ENCODE measurements at places on chromosomes 13 and 19.

DNA sequence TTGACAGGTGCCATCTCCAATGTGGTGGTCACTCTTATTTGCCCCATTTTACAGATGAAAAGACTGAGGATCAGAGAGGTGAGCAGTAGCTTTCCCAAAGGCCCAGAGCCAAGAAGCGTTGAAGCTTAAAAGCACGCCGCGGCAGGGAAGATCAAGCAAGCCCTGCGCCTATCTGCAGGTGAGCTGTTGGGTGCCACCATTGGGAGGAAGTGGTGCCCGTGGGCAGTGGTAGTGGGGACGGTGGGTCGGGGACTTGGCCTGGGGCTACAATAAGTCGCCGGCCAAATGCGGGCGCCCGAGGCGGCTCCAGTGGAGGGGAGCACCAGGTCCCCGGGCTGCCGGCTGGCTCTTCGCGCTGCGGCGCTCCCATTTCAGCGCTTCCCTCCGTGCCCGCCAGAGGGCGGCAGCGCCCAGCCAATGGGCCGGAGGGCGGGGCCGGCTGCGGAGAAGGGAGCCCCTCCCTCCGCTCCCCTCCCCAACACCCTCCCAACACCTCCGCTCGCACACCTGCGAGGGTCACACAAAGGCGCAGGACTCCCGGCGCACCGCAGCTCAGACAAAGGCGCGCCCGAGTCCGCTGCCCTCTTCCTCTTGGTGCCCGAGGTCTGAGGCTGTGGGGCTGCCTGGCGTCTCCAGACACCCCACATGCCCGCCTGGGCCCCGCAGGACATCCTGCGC, 744 bp upstream of the POU2F2 start:
- DNase-seq, result peak; percentile 82

DNA sequence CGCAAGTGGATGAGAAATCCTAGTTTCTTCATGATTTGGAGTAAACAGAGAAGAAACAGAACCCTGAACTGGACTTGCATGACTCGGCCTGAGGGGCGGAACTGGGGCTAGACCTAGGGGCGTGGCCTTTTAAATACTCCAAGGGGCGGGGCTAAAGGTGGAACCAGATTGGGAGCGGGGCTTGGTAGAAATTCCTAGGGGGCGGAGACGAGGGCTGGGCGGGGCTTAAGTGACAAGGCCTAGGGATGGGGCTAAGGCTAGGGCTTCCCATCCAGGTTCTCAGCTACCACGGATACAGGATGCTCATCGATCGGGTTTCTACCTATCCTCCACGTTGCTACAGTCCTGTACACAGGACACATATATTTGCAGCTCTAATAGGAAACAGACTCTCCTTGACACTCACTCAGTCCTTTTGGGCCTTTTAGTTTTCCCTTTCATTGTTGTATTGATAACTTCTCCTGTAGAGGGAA, 372 bp upstream of the ZNF699 start:
- DNase-seq, result no peak

DNA sequence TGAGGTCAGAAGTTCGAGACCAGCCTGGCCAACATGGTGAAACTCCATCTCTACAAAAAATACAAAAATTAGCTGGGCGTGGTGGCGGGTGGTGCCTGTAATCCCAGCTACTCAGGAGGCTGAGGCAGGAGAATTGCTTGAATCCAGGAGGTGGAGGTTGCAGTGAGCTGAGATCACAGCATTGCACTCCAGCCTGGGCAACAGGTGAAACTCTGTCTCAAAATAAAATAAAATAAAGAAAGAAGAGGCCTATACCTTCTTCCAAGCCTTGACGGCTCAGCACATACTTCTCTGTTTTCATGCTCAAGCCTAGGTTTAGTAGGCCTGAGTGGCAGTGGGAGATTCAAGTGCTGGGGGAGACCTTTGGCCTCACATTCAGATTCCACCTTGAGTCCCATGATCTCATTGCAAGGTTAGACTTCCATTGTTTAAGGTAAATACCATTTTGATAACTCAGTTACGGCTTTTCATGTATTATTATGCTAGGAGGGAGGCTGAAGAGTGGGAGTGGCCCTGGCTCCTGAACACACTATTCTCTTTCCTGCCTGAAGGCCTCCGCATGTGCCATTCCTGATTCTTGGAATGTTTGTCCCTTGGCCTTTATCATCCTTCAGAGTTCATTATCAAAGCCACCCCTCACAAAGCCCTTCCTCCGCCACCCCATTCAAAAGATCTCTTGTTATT, 1.6 kb upstream of the SPINT2 start:
- DNase-seq, result no peak

- DNase-seq, result peak; percentile 37
Observed at GRCh38 chr19:49157445-49158224, at the start of gene TRPM4. TSS of gene TRPM4 (plus strand) at chr19:49157792. CDS start at chr19:49157867, 75 bp downstream.

- DNase-seq, result no peak
Observed at GRCh38 chr19:31347828-31348392, 1.3 kb downstream of the TSHZ3 start.

DNA sequence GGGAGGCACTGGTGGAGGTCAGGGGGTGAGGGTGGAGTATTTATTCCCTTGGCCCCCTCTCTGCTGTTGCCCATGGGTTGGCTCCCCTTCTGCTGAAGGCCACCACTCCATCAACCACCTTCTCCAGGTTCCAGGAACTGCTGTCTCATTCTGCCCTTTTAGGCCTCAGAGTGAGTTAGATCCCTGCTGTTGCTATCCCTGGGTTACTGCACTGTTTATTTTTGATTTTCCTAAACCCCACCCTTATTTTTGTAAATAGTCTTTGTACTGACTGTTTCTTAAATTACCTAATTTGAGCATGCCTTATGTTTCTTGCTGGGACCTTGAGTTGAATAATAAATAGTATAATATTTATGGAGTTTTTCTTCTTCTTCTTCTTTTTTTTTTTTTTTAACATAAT, 132.8 kb downstream of the RGCC start:
- no peak for DNase-seq

- DNase-seq, result no peak
Observed at GRCh38 chr19:7942981-7943443, 454 bp downstream of the TIMM44 start.
